Epithelial cell of prostate (primary cell): ENCODE measurements at places on chromosomes 11 and 22.

DNA sequence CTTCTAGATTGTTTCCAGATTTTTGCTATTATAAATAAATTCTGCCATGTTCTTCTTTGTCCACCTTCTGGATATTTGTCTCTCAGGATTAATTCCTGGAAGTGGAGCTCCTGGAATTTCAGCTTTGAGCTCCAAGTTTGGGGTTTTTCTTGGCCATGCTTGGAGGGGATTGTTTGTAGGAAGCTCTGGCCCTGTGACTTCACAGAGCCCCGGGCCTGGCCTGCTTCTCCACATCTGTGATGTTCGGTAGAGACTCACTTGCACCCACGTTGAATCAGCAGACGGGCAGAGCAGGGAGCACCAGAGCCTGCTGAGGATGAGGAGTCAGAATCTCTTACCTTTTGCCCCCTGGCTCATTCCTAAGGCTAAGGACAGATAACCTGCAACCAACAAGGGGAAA, 35.7 kb downstream of the LRRC32 start:
- no peak for DNase-seq

GRCh38 chr11:73981051-73981805, 1.4 kb downstream of the UCP2 start:
- no peak for DNase-seq

GRCh38 chr22:36405671-36406538, 18.1 kb upstream of the MYH9 start:
- DNase-seq = no peak

DNA sequence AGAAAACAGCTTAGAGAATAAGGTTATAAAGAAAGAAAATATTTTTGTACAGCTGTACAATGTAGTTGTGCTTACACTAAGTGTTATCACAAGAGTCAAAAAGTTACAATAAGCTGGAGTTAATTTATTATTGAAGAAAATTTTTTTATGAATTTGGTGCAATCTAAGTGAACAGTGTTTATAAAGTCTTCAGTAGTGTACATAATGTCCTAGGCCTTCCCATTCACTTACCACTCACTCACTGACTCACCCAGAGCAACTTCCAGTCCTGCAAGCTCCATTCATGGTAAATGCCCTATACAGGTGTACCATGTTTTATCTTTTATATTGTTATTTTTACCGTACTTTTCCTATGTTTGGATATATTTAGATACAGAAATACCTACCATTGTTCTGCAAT, 34.7 kb downstream of the GDPD4 start:
- DNase-seq = no peak

DNA sequence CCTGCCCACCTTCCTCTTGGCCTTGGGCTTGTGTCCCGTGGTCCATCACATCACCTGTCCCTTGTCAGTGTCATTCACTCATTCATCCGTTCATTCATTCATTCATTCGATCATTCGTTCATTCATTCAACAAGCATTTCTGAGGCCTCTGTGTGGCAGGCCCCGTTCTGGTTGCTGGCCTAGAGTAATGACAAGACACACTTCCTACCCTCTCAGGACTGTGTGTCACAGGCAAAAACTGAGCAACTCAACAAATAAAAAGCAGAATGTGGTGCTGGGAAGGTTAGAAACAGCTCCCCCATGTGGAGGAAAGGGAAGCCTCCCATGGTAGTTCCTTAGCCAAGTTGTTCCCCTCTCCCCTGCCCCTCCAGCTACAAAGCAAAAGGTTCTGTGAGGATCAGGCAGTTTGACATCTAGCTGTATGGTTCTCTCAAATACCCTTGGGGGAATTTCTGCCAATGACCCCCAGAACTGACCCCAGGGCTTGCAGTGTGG, 1.6 kb upstream of the OMP start:
- DNase-seq = no peak

- no peak for DNase-seq
Measured at GRCh38 chr11:32305460-32305859, 129.9 kb downstream of the WT1 start.

DNA sequence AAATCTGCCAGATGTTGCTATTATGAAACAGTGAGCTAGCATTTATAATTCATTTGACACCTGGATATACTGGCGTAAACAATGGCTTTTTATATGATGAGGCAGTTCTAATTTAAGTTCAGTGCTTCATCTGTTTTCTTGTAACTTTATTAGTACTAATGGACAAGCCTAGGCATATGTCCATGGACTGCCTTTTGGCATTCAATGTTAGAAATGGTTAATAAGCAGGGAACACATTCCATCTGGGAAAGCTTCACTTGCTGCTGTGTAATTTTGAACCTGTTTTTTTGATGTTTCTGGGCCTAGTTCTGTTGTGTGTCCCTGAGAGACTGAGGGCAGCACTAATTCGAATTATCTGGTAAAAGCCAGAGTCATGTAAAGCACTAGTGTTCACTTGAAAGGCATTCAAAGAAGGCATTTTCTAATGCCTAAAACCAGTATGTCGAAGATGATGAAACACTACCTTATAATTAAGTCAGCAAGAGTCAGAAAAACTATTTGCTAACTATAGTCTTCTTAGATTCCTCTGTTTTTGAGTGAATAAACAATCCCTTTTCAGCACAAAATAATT, 138.5 kb downstream of the SWAP70 start:
- DNase-seq = peak; percentile 66

DNA sequence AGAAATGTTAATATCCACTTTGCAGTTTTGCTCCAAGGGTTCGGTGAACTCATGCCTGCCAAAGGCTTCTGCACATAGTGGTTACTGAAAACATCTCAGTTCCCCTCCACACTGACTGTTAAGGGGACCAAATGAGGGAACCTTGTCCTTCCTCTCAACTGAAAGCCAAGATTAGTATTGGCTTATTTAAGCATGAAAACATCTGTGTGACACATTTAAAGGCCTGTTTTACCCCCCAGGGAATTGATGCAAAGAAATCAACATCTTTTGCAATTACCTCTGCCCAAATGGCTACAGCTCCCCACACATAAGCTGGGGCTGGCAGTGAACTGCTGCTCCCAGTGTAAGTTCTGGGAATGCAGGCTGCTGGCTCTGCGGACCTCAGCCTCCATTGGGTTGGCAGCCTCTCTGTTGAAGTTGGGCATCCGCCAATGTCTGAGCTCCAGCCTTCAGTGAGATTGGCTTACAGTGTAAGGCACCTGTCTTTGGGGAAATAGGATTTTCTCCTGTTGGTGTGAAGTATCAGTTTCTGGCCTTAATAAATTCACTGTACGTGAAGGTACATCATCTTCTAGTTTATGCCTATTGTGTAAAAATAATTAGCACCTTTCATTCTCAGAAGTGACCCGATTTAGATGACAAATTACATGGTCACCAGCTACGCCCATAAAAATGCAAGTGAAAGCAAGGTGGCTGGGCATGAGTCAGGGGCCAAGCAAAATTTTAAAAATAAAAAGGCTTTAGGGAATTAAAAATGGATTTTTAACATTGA, 213.4 kb upstream of the SYN3 start:
- DNase-seq = no peak

GRCh38 chr22:32880893-32881596, 79.5 kb downstream of the TIMP3 start:
- DNase-seq = no peak

- no peak for DNase-seq
Measured at GRCh38 chr11:134528453-134528852, 116.4 kb upstream of the B3GAT1 start.

- DNase-seq = no peak
Measured at GRCh38 chr22:47802421-47802820, 1040.0 kb downstream of the TBC1D22A start.

GRCh38 chr11:13338019-13338426, 60.4 kb downstream of the BMAL1 start:
- DNase-seq = no peak

- DNase-seq = no peak
Measured at GRCh38 chr22:49405590-49405989, 422.1 kb downstream of the BRD1 start.

DNA sequence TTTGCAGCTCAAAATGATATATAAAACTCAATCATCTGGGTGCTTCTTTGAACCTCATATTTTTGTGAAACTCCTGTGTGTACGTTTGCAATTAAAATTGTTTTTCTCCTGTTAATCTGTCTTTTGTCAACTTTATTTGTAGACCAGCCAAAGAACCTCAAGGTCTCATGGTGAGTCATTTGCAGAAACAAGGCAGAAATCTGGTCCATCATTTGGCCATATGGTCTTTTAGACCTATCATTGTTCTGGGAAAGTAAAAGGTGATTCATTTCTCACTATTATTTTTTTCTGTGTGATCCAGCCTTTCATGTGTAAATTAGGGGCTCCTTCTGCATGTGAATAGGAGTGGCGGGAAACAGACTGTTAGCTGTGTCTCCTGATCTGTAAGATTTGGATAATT, 399.1 kb upstream of the DDI1 start:
- DNase-seq = no peak

GRCh38 chr11:29171360-29171950, 845.4 kb downstream of the KCNA4 start:
- no peak for DNase-seq

DNA sequence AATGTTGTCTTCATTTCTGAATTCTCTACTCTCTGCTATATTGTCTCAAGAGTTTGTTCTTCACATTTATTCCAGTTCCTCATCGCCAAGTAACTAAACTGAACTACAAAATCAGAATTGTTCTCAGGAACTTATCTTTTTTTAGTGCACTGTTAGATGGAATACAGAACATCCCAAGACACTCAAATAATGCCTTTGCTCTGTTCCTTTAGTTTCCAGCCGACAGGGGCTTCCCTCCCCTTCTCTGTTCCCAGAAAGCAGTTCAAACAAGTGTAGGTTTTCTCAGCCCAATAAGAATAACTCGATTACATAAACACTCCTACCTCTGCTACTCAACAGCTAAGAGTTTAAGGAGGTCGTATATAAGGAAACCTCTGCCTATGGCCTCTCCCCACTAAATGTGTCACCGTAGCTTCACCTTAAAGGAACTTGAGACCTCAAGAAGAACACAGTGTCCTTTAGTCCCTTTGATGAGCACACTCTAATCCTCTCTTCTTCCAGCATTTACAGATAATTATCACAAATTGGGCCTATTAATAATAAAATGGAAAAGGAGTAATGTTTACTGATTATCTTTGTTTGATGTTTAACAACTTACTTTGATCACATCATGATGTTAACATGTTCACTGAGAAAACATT, 6.9 kb downstream of the POU2AF3 start:
- DNase-seq = no peak

DNA sequence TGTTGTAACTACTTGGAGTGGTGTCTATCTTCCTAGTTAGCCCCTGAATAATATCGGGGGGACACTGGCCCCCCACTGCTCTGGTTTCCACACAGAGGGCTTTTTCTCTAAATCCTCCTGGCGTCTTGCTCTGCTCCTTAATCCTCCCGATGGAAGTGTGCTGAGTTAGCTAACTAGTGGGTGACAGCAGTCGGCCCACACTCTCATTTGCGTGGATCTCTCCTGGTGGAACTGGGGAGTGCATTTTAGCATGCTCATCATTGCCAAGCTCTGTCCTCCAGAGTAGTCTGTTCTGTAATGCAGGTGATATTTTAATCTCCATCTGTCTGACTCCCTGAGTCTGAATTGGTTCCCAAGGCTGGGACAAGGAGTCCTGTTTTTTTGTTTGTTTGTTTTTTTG, 46.1 kb upstream of the RASSF10 start:
- no peak for DNase-seq

DNA sequence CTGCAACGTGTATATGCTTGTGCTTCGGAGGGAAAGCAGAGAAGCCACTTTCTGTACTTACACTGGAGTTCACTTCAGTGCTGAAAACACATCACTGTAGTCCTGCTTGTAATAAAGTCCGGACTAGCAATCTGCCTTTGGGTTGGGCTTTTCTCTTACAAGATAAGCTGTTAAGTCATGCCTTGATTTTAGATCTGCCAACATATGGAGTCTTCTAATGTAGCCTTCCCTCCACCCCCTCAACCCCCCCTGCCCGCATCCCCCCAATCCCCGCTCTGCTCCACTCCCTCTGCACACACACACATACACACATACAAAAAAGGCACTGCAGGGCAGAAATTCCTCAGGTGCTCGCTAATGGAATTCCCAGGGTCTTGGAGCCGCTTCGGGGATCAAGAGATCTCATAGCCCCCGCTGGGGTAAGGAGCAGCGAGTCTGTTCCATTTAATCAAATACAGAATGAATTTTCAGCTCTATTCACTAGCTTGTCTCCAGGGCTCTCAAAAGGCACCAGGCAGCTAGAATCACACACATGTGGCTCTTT, 3.4 kb downstream of the CDON start:
- DNase-seq = no peak

- no peak for DNase-seq
Measured at GRCh38 chr22:47795477-47796127, 1033.2 kb downstream of the TBC1D22A start.

GRCh38 chr11:120956710-120957495, 67.0 kb upstream of the TBCEL start:
- no peak for DNase-seq

DNA sequence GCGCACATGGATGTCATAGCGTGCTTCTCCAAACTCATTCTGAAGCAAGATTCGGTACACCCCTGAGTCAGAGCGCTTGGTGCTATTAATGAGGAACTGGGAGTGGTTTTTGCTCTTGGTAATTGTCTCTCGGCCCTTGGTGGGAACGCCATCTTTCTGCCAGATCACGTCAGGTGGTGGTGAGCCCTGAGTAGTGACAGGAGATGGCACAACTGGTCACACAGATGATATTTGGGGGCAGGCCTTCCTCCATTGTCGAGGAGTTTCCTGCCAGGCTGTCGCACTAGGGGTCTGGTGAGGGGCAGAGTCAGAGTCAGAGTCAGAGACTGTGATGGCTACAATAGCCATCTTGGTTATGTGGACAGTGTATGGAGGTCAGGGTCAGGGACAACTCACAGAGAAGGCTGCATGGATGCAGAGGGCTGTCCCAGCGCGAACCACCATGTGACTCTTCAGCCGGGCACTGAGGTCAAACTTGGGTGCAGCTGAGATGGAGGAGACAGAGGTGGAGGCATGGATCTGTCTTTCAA, 9.3 kb downstream of the TMEM86A start:
- DNase-seq = no peak

DNA sequence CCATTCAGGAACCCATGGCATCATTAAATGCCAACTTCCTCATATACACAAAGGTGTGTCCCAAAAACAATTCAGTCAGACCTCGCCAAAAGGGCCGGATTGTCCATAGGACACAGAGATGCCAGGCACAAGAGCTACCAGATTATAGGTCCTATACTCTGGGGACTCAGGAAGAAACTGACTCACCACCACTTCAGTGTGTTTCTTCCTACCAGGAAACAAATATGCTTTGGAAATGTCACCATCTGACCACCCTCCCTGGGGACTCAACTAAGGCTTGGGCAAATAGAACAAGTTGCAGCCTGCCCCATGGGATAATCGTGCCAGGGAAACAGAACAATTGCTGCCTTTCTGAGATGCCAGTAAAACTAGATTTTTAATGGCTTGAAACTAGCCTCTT, 11.7 kb downstream of the POU2AF3 start:
- DNase-seq = peak; percentile 20

- no peak for DNase-seq
Measured at GRCh38 chr22:49828599-49828965, 909 bp upstream of the BRD1 start.
